Pulmonary artery endothelial cell (primary cell): ENCODE measurements at places on chromosomes 3 and 15. TPM values are rescaled to one million over a fixed set of nuclear protein-coding genes. Genes with fewer than 3 reads are reported as not detected.

Gene SFMBT1
- 4.0 and 4.4 TPM in 2 replicates for total RNA-seq

Gene MLF1
- total RNA-seq, result 4.3 and 6.3 TPM in 2 replicates

Gene DUOXA2
- not detected in 2 replicates for total RNA-seq

Gene STAB1
- 189 and 237 TPM in 2 replicates for total RNA-seq

Gene C3orf49
- total RNA-seq, result not detected in 2 replicates

Gene XCR1
- total RNA-seq, result not detected in 2 replicates

Gene NMNAT3
- 0.74 and 0.86 TPM in 2 replicates for total RNA-seq
